ENCODE measurements at places on chromosomes 16 and 17. TPM values are rescaled to one million over a fixed set of nuclear protein-coding genes. Genes with fewer than 3 reads are reported as not detected.

DNA sequence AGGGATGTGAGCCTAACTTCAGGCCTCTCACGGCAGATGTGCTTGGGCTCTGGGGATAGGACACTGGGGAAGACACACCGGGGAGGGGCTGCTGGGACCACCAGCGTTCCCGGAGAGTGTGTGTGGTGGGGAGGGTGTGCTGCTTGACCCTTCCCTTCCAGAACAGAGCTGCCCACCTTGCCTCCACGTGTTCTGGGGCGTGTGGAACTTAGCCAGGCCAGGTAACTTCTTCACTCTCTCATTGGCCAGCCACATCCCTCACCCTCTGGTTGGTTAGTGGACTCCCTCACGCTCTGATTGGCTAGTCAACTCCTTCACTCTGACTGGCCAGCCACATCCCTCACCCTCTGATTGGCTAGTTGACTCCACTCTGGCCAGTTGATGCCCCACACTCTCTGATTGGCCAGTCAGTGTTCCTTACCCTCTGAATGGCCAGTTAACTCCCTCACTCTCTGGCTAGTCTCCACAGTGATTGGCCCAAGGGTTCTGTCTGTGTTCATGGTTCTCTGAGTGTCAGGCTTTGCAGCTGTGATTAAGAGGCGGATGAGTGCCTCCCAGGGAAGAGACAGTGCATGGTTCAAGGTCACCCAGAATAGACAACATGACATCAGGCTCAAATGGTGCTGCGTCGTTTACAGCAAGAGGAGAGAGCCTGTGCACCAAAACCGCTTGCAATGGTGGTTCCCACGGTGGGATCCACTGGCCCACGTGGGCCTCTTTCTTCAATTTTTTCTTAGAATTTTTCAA, 10.0 kb downstream of the TMEM235 start:
- no peak for DNase-seq

DNA sequence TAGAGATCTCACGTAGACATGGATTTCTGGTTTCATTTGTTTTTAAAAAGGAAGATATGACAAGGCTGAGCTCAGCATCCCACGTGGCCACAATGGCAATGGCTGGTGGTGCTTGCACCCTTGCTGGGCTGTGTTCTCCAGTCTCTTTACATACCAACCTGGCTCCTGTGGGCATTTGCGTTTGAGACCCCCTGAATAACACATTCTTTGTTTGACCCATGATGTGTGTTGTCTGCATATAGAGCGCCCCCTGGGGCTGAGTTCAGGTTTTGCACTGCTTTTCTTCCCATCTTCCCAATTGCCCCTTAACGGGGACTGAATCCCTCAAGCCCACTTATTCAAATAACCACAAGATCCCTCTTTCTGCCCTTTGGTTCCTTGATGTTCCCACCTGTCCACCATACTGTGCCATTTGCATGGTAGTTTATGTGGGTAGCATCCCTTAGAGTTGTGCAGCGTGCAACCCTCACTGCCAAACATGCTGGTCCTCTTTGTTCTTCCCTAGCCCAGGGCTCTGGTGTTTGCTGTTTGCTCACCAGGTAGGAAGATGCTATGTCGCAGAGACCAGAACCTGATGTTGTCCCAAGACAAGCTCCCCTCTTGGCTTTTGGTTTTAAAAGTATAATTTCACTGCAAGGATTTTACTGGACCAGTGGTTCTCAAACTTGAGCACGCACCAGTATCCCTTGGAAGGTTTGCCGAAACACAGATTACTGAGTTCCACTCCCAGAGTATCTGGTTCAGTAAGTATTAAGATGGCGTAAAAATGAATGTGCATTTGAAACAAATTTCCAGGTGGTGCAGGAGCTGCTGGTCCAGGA, 38.5 kb upstream of the NKD1 start:
- DNase-seq = no peak

GRCh38 chr17:11438673-11439072, 159.6 kb upstream of the DNAH9 start:
- no peak for DNase-seq

DNA sequence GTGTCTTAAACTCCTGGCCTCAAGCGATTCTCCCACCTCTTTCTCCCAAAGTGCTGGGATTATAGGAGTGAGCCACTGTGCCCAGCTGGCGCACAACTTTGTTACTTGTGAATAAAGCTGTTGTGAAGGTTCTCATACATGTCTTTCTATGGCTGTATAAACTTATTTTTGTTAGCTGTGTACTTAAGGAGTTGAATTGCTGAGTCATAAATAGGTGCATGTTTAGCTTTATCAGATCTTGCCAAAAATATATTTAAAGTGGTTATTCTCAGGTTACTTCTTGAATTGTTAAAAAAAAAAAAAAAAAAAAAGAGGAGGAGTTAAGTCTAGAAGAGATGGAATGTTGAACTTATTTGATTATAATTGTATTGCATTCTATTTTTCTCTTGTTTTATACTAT, 47.6 kb upstream of the IRX3 start:
- no peak for DNase-seq

DNA sequence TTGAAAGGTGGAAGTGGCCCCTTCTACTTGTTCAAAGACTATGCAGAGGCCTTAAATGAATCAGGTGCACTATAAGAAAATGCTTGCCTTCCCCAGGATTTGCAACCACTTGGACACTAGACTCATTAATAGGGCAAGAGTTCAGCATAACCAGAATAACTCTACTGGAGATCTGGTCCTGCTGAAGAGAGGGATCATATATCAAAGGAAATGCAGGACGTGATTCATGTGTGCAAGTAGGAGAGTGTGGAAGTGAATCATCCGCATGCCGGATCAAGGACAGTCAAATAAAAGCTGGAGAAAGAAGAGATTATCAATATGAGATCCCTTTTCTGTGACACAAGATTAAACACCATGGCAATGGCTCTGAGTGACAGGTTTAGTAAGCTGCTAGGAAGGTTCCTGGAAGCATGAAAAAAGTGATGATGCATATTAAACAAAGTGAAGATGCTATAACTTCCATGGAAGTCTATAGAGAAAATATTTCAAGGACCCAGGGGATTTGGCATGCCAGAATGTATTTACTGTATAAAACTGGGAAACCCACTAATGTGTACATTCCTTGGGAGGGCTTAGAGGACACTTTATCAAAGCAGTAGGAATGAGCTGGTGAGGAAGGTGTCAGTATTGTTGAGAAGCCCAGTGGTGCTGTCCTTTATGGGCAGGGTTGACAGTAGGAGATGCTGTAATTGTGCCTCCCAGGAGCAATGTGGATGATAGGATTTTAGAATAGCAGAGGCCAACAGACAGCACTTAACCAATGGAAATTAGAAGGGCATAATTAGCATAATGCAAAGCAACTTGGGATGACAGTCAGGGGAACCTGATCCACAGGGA, 133.1 kb downstream of the ABCA8 start:
- no peak for DNase-seq

- no peak for DNase-seq
These were observed 6.3 kb upstream of the GGA2 start for GRCh38 chr16:23516366-23517137.

DNA sequence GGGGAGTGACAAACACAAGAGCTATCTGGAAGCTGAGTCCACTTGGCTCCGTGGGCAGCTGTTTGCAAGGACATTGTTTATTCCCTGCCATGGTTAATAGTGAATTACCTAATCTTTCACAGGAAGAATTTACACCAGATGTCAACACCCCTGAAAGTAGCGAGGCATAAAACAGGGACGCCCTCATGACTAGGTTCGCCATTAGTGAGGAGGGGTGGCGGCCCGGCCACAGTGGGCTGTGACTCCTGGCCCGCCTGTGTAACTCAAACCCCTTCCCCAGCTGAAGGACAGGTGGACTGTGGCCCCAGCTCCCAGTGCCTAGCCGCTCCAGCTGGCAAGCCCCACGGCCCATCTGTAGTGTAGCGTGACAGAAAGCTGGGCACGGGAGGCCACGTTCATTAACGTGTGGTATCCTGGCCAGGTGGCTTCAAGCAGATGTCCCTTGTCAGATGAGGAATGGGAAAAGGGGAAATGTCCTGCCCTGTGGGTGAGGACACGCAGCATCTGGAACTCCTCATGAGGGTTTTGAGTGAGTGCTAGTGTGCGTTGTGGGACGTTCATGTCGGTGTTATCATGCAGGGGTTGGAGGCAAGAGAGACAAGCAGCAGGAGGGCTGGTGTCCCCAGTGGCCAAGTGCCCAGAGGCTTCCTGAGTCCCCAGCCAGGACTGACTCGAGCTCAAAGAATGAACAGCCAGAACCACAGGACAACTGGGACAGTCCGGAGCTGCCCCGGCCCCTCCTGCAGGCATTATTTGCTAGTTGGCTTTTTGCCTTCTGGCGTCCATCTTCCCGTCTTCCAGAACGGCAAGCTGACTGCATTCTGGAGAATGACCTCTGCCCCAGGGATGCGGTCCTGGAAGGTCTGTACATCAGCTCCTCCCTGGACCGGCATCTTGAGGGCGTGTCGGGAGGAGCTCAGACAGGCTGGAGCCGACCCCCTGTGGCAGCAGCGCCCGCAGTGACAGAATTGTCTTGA, 19.2 kb downstream of the KDM8 start:
- DNase-seq = peak; percentile 83

DNA sequence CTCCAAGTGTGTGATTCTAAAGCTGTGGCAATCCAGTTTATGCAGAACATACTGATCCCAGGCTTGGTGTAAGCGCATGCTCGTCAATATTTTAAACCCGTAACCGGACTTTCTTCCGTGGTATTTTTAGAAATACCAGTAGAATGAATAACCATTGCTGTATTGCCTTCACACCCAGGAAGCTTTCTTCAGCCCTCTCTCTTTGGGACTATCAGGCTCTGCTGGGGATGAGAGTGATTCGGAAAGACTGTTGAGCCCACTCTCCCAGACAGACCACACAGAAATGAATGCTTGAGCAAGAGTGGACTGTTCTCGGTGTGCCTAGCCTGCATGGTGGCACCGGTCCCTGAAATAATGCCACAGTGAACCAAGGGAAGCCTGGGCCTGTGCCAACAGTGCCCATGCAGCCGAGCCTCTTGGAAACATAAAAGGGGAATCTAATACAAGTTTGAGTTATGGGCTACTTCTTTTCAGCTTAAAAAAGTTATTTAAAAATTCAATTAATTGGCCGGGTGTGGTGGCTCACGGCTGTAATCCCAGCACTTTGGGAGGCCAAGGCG, 89.9 kb upstream of the ELAC2 start:
- DNase-seq = no peak

The STAC2 gene
- total RNA-seq = 2.5 TPM

The DBNDD1 gene
- 2.2 TPM for total RNA-seq

The TEX14 gene
- not detected for total RNA-seq

The CCL16 gene
- 0.15 TPM for total RNA-seq

The LPCAT2 gene
- total RNA-seq = 6.2 TPM

Measured in right cardiac atrium (tissue), 5 donors.